ENCODE measurements at places on chromosomes 2 and 18. TPM values are rescaled to one million over a fixed set of nuclear protein-coding genes. Genes with fewer than 3 reads are reported as not detected.

GRCh38 chr2:99988599-99988998 lies 153.8 kb downstream of the AFF3 start:
- no peak for DNase-seq

DNA sequence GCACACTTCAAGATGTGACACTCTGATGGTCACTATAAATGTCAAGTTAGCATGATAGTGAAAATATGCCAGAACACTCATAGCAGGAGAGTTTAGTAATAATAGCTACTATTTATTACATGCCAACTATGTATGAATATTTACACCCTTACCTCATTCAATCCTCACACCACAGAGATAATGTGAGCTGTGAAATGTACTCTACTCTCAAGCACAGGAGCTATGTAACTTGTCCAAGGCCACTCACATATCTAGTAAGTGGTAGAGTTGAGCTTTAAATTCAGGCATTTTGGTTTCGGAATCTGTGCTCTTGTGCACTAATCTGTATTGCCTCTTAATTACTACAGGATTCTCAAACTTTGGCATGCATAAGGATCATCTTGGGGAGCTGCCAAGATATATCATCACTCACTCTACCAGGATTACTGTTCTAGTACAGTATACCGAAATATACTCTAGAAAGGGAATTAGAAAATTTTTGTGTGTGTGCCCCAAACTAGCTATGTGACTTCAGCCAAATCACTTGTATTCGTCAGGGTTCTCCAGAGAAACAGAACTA lies 154.3 kb downstream of the PLCL1 start:
- DNase-seq: no peak

DNA sequence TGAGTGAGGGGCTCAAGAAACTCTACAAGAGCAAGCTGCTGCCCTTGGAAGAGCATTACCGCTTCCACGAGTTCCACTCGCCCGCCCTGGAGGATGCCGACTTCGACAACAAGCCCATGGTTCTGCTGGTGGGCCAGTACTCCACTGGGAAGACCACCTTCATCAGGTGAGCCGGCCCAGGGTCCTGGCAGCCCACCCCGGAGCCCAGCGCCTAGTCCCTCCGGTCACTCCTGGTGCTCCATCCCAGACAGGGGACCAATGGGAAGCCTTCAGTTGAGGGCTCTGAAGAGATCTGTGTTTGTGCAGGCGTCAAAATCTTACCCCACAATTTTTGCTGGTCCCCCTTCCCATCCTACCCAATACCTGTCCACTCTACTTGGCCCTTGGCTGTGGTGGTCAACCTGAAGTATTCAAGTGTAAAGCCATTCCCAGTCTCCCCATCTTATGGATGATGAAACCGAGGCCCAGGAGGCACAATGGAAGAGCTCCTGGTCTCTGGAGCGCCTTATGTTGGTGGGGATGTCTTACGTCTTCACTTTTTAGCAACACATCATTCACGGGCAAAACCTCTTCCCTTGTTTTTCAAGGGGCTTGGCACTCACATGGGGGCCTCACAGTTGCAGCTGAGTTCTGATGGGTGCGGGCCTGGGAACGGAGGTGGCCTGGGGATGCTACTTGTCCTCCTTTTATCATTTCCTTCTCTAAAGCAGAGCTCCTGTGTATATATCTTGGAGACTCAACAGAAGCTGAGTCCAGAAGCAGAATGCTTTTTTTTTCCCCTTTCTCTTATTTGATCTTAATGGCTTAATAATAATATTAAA lies 941 bp downstream of the EHD3 start:
- DNase-seq: no peak

Gene C2orf72
- total RNA-seq: 0.05 TPM

Data from thymus (tissue), 14 donors.